AG04450 (cell line): ENCODE measurements at places on chromosomes 12 and 14.

DNA sequence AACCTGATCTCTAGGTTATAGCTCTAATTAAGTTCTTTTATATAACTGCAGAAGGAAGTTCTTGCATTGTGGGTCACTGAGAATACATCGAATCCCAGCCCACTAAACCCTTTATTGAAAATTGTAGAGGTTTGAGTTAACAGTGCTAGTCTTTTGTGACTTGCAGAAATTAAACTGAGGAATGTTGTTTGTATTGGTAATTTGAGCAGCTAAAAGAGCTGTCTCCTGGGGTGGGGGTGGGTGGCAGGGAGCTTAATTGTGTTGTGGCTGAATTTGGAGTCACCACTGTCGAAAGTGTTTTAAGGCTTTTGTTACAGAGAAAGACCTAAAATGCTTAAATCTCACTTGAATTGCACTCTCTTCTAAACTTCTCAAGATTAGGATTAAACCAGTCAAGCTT, 3.2 kb upstream of the COX8C start:
- no peak for DNase-seq

DNA sequence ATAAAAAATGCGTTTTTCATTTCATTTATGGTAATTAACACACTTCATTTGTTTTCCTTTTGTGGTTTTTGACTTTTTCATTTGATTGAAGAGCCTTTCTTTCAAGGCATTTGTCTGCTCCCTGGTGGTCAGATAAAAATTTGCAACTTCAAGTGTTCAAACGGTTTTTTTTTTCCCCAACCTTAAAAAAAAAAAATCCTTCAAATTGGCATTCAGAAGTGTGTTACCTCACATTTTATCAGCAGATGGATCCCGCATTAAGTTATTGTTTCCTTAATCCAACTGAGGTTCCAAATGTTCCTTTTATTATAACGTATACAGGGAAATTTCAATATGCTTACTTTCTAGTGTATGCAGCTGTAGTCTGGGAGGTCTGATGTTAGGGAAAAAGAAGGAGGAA, 47.2 kb downstream of the MYF5 start:
- DNase-seq: no peak

DNA sequence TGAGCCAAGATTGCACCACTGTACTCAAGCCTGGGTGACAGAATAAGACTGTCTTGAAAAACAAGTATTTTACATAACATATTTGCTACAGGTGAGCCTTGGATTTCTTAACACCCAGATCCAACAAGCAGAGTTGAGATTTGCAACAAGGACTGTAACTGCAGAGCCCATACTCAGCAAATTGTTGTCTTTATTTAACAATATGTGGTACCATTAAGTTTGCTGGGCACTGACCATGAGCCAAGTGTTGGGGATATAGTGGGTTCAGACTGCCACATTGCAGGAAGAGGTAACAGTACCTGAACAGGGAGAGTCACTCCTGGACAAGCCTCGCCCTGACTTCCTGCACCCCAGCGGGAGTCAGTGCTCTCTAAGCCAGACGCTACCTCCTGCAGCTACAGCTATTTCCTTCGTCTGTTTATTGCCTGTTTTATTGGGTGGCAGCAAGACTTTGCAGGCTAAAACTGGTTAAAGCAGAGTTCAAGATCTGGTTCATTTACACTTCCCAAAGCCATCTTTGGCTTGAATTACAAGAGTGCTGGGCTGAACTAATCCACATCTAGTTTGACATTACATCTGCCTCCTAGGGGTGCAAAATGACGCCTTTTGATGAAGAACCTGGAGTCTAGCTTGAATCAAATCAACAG, 12.5 kb downstream of the AHSA1 start:
- no peak for DNase-seq

GRCh38 chr14:67806246-67806645, 10.1 kb downstream of the ZFYVE26 start:
- no peak for DNase-seq

DNA sequence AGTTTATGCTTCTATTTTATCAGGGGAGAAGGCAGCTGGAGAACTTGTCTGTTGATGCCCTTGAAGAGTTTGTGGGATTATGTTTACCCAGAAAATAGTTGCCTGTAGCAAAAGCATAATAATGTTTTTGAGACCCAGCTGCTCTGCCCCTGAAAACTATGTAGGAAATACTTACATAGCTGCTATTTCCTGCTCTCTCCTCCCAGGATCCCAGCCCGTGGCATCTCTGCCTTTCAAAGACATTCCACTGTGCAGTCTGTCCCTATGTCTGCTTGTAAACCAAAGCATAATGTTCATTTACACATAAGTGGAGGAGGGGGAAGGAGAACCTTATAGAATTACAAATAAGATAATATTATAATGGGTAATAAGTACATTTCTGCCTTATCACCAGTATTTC, 198.7 kb downstream of the SYT1 start:
- DNase-seq: peak; percentile 15

DNA sequence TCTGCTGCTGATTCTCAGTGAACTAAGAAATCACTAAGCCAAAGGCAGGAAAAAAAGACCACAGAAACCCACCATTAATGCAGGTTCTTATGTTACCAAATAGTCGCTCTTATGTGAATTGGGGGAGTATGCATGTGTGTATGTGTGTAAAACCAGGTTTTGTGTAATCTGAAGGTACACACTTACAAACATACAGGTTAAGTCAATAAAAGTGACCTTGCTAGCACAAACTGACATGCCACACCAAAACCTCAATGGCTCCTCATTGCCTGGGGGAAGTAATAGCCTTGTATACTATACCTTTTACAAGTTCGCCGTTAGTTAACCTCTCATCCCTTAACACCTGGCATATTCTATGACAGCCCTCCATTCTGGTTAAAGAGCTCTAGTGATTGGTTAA, 29.8 kb upstream of the TMED10 start:
- no peak for DNase-seq

DNA sequence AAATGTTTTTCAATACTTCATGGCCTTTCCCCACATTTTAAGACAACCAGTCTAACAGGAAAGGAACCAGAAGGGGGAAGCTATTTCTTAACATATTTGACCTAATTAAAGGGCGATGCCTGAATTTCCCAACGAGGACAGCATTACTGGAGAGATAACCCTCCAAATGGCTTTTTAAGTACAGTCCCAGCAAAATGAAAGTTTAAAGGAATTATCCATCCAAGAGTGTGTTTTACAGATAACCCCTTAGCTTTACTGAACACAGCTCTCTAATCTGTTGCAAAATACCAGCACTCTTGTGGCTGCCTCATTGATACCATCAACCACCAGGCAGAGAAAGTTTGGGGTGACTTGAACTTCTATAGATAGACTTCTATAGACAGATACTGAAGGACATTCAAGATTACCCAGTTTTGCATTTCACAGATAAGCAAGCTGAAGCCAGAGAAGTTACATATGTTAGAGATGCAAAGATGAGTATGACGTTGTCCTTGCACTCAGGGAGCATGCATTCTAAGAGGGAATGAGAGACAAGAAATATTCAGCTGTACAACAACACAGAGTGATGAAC, 41.3 kb upstream of the DUSP6 start:
- DNase-seq: no peak

DNA sequence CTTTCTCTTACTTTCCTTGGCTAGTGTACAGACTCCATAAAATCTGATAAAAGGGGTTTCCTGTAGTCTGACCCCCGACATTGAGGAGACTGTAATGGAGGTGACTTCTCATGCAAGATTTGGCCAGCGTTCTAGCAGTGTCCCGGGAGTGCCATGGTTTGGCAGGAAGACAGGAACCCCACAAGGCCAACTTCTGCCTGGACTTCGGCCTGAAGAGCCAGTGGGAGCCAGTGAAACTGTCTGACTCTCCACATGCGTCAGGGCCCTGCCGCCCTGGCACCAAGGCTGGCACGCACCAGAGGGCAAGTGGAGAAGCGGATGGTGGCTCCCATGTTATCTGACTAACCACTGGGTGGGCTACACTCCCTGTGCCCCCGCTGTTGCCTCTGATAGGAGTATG, 70.5 kb downstream of the TMEM260 start:
- no peak for DNase-seq

- DNase-seq: no peak
Measured at GRCh38 chr14:69287098-69288010, 27.4 kb downstream of the GALNT16 start.

DNA sequence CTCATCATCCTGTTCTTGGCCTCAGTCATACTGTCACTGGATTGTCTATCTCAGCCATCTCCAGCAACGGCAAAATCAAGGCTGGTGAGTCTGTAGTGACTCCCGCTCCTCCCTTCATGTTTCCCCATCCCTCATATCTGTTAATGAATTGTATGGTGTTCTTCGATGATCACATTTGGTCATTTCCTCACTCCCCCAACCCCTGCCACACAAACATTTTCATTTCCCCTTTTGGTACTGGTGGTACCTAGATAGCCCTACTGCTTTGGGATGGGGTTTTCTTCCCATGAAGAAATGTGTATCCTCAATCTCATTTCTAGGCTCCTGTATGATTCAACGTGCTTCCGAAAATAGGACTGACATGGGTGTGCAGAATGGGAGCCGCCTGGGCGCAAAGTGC, 2.7 kb upstream of the KLHL33 start:
- no peak for DNase-seq

DNA sequence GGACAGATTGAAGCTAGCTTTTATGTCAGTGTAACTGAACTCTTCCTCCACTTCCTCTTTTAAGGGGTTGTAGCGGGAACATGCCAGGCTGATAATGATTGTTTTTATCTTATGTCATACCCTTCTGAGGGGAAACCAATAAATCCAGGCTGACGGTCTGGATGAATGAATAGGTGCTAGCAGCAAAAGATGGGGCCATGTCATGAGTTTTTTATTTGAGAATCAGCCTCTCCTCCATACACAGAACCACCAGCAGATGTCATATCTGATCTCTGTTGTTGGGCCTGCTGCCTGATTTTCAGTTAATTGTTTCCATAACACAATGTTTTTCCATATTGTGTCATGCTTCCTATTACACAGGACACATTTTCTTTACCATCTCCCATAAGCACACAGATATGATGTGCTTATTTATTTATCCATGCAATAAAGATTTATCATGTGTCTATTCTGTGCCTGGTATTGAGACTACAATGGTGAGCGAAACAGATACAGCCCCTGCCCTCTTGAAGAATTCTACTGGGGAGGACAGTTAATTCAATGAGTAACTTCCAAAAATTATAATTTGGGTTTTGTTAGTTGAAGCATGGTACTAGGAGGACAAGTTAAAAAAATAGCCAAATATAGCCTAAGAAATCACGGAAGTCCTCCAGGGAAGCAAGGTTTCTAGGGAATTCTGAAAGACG, 33.6 kb upstream of the CRY1 start:
- no peak for DNase-seq

DNA sequence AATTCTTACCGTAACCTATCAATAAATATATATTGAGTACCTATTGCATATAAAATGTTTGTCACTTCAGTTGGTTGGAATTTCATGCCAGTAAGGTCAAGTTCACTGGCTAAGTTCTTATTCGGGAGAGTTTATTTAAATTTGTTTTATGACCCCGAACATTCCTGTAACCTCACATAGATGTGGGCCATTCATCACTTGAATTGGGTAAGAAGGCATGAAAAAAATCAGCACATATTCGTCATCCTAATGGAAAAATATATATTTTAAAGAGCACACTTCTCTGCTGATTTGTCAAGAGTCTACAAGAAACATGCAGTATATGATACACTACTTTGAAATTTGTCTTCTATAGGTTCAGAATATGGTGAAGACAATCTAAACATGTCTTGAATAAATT, 263.4 kb downstream of the CCDC91 start:
- DNase-seq: no peak

GRCh38 chr14:38873941-38874612, 229.0 kb downstream of the SEC23A start:
- no peak for DNase-seq

DNA sequence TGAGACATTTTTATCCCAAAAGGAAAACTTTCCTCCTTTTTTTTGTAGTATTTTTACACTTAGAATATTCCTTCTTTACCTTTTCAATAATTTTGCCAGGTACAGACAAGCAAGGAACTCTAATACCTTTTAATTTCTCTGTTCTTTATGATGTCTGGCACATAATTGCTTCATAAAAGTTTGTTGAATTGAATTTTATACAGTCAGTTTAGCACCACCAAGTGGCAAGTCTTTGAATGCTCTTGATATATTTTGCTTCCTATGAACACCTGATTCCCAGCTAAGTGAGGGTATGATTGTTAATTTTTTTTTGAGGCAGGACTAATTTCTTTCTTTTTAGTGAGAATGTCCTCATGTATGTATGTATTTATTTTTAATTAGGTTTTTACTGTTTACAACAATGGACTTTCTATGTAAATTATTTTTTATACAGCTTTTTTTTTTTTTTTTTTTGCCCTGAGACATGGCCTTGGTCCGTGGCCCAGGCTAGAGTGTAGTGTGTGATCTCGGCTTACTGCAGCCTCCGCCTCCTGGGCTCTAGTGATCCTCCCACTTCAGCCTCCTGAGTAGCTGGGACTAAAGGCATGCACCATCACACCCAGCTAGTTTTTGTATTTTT, 6.9 kb downstream of the TBC1D15 start:
- DNase-seq: no peak

DNA sequence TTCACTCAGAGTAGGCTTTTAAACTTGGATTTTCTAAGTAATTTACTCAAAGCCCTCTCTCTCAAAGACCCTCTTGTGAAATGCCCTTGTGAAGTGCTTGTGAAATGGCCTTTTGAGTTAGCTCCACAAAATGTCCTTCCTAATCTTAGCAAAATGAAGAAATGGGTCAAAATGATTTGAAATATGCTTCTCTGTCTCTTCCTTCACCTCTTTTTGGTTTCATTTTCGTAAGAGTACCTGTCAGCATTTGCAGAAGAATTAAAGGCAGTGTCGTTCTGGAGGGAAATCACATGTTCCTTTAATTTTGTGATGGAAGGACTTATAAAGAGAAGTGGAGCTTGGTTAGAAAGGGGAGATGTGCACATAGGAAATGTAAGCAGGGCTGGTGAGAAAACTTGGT, 93.7 kb downstream of the HMGA2 start:
- no peak for DNase-seq

DNA sequence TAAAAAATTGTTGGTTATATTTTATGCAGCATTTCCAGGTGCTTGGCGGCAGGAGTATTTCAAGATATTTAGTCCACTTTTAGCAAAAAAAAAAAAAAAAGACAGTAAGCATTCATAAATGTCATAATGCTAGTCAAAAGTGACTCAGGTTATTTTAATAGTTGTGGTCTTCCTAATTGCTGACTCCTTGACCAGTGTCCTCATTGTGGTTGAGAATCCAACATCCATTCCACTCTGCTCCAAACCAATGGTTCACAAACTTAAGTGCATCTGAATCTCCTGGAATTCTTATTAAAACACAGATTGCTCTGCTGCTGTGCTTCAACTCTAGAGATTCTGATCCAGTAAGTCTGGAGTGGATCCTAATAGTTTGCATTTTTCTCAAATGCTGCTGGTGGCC, 71.4 kb downstream of the AKAP6 start:
- DNase-seq: no peak
